ENCODE measurements at places on chromosomes 3 and 15.
A peak's percentile ranks its signal among the peaks of the same experiment; 100 is the strongest.

- no peak for DNase-seq
Measured at GRCh38 chr3:41652931-41653330, 309.0 kb downstream of the ULK4 start.

GRCh38 chr3:126895178-126896066 is 87.5 kb upstream of the PLXNA1 start:
- DNase-seq, result no peak

GRCh38 chr15:57657619-57658018 is 48.9 kb upstream of the POLR2M start:
- no peak for DNase-seq

DNA sequence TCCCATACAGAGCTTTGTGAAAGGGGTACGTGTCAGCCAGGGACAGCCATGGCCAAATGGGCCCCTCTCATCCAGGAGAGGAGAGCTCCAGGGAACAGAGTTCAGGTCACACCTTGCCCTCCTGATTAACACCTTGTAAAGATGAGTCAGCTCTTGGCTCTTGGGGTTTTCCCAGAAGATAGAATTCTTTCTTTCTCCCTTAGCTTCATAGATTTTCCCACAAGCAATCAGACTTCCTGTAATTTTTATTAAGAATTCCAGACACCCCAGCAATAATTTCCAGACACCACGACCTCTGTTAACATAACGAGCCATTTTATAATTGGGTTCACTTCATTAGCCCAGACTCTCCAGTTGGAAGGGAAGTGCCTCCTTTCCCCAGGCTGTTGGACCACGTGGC is 86.4 kb downstream of the LRTM1 start:
- no peak for DNase-seq

- DNase-seq, result no peak
Measured at GRCh38 chr15:83106994-83107840, at the start of gene TM6SF1. Gene TM6SF1 (plus strand): TSS chr15:83107645. CDS start chr15:83107681, 36 bp downstream.

- DNase-seq, result no peak
Measured at GRCh38 chr3:41209646-41210045, 10.3 kb downstream of the CTNNB1 start.

DNA sequence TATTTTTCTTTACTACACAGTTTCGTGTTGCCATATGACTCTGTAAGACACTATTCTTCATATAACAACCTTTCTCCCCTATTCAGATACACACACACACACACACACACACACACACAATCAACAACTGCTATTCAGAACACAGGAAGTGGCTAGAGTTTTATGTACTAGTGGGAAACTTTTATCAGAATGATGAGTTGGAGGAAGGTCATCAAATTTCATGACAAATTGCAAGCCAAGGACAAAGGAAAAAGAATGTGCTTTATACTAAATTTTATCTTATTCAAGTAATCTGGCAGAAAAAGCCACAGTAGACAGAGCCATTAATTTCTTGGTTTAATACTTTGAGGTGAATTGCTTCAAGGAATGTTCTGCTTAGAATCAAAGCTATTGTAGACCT is 899.8 kb downstream of the ROBO2 start:
- no peak for DNase-seq

- DNase-seq, result no peak
Measured at GRCh38 chr3:72143322-72143721, 358.4 kb upstream of the PROK2 start.

- DNase-seq, result peak; percentile 70
Measured at GRCh38 chr3:171566803-171567422, 106.7 kb upstream of the TNIK start.

- no peak for DNase-seq
Measured at GRCh38 chr3:61172203-61172602, 79.0 kb downstream of the FHIT start.

- no peak for DNase-seq
Measured at GRCh38 chr3:117836296-117836695, 1126.7 kb downstream of the TUSC7 start.

DNA sequence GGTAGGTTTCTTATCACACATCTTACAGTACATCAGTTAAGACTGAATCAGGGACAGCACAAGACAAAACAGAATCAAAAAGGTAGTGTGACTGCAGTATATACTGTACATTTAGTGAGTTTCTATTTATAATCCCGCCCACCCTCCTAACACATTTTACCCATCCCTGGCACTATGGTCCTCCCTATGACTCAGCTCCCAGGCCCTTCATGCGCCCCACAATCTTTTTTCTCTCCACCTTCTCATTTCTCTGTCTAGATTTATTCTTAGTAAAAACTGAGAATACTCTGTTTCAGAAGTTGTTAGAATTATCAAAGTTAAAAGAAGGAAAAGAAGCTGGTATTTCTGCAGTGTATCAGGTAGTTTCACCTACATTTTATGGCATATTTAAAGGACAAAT is 427.3 kb downstream of the CNTN4 start:
- DNase-seq, result no peak

- no peak for DNase-seq
Measured at GRCh38 chr3:34387826-34388564, 589.6 kb downstream of the PDCD6IP start.

DNA sequence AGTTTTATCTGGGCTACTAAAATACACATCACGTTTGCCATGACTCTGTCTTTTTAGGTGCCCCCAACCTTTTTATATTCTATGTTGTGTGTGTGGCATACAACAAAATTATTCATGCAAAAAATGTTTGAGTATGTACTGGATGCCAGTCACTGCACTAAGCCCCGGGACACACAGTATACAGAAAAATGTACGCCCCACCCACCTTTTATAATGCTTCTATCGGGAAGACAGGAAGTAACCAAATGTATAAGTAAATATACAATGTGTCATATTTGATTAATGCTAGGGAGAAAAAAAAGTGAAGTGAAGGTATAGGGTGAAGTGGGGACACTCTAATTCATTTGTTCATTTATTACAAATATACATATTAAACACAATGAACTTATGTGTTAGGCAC is 503.4 kb upstream of the MDFIC2 start:
- DNase-seq, result no peak

- no peak for DNase-seq
Measured at GRCh38 chr3:175193815-175194518, 334.8 kb downstream of the NAALADL2 start.

DNA sequence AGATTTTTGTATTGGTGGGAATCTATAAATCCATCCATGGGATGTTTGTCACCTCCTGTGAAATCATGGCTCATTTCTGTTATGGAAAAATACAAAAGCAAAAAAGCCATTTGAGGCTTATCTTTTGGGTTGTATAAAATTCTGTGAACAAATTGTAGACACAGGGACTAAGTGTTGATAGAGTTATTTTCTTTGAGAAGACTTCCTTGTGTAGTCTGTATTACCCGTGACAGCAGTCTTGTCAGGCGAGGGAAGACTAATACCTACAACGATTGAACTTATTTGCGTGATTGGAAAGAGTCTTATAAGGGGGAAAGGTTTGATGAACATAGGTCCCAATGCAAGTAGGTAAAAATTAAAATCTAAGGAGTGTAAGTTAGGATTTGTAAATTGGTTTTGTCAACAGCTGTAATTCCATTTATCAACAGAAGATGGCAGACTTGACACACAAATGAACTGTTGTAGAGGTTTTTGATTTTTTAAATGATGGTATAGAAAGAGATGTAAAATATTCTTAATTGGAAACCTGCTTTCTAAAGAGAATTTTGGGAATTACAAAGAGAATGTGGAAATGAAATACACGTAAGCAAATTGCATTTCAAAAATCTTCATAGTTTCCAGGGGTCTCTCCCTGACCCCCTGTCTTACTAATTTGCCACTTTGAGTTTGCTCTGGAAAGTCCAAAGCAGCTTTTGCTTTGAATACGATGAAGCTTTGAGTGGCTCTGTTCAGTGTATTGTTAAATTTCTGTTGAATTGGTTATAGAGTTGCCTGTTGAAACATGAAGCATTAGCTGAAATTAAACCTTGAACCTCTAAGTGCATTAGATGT is 33.2 kb downstream of the SLC25A26 start:
- peak; percentile 56 for DNase-seq

DNA sequence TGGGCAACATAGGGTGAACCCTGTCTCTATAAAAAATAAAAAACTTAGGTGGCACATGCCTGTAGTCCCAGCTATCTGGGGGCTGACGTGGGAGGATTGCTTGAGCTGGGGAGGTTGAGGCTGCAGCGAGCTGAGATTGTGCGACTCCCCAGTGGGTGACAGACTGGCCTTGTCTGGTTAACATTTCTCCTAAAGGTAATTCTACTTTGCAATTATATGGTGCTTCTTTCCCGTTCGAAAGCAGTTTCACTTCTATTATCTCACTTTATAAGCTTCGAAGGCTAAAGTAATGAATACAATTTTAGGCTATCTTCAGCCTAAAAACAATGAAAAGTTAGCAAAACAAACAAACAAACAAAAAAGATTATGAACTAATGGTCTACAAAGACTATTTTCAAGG is 35.3 kb downstream of the COMMD2 start:
- DNase-seq, result no peak

DNA sequence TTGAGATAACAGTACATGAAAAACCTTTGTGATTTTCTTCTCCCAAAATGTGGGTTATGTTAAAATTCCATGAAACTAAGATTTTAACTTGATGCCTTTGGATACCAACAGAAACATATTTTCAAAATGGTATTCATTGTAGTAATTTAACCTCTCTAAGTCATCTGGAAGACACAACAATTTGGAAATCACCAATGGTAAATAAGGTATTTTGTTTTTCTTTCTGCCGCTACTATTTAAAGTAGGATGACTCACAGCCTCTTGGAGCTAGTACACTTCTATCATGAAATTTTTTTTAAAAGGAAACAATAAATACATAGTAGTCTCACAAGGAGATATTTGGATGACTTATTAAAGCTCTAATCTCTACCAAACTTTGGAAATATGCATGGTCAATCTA is 291.6 kb upstream of the VEPH1 start:
- no peak for DNase-seq

GRCh38 chr3:141330718-141331376 is 37.5 kb upstream of the ZBTB38 start:
- DNase-seq, result no peak

DNA sequence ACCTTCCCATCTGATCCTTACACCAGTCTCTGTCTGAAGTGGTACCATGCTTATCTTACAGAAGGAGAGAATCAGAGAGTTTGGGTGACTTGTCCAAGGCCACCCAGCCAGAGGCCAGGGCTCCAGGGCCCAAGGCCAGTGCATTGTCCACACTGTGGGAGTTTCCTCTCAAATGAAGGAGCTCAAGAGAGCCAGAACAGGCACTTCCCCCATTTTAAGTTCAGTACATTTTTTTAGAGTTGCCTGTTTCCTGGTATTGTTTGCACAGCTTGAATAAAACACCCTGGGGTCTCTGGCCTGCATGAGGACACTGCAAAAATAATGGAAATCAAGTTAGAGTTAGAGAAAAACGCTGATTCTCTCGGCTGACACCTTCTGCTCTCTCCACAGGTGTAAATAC is 284.0 kb downstream of the SQOR start:
- DNase-seq, result no peak

GRCh38 chr3:133828576-133829309 is 23.1 kb downstream of the SRPRB start:
- DNase-seq, result no peak

DNA sequence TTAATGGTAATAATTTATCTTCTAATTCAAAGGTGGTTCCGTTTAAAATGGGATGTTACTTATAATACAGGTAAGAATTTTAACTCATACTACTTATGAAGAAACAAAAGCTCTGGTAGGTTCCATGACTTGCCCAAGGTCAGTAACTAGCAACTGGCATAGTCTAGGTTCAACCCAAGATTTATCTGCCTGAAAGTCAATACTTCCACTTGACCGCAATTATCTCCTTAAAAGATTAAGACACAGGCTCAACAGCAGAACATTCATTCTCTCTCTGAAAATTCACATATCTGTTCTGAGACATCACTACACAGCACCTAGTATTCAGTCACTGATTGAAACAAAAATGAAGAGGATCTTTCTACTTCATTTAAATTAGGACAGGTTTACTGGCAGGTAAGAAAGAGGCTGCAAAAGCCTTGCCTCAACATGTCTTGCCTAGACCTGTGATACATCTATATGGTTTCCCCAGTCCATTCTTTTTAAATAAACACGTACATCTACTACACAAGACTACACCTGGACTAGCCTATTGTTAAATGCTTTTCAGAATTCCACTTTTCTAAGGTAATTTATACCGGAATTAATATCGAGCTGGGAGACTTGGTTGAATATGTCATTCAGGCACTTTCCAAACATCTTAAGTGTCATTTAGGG is 1.2 kb downstream of the CSNK1G1 start:
- DNase-seq, result no peak

DNA sequence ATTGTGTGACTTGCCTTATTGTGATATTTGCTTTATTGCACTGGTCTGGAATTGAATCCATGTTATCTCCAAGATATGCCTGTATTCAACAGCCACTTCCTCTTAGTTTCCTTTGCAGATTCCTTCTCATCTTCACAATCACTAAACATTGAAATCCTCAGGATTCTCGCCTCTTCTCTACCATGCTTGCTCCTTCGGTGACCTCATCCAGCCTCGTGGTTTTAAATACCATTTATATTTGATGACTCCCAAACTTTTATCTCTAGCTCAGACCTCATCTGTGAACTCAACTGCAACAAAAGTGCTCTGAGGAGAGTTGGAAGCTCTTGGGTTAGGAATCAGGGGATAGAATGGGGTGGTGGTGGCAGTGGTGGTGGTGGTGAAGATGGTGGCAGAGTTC is 19.9 kb downstream of the POLR2M start:
- no peak for DNase-seq

GRCh38 chr15:63915873-63916771 is 82.4 kb upstream of the HERC1 start:
- DNase-seq, result no peak

DNA sequence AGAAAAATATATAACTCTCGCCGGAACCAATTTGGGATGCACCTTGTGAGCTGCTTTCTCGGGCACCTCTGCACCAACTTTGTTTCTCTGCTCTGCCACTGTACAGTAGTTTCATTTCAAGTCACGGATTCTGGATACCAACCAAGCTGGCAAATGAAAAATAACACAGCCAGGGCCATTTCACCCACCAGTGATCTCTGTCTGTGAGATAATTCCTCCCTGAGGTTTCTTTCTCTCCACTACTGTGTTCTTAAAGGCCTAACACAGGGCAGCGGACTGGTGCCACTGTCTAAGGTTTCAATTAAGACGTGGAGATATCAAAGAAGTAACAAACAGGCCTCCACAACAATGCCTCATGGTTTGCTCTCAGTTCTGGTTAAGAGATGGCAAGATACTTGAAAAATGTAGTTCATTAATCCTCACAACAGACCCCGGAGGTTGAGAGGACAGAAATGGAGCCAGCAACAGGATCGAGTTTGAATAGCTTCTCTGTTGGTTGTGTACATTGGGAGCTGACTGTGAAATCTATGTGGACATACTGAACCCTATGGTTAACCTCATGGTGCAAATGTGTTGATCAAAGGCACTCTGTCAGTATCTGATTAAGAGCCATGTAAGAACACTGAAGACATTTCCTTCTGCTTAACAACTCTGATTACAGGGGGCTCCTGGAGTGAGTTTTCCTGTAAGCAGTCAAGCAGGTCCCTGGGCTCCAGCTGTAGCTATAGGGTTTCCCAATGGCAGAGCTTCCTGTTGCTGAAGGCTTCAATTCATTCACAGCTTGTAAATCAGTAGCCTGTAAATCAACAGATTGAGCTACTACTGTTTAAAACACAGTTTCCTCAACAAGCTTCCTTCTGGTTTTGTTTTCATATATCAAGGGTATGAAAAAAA is 470.5 kb downstream of the EPHA3 start:
- DNase-seq, result no peak

Data from CD4-positive, alpha-beta T cell treated with Interleukin-2 at 100 ng/mL for 4 hours (primary cell).